ENCODE measurements at places on chromosomes 5 and 9. TPM values are rescaled to one million over a fixed set of nuclear protein-coding genes. Genes with fewer than 3 reads are reported as not detected.

PCDHA9 gene
- not detected for total RNA-seq

ARL15 gene
- total RNA-seq = 4.3 TPM

NRG2 gene
- 1.8 TPM for total RNA-seq

PDLIM4 gene
- total RNA-seq = 0.45 TPM

TMEM174 gene
- not detected for total RNA-seq

ELAVL2 gene
- total RNA-seq = 0.05 TPM

COQ4 gene
- total RNA-seq = 60.9 TPM

HBEGF gene
- total RNA-seq = 6.6 TPM

CEL gene
- 0.40 TPM for total RNA-seq

GDNF gene
- total RNA-seq = 0.03 TPM

NINJ1 gene
- 75.9 TPM for total RNA-seq

TMEM232 gene
- 0.20 TPM for total RNA-seq

EDIL3 gene
- total RNA-seq = 0.14 TPM

PCDHB12 gene
- total RNA-seq = not detected

SLC34A3 gene
- 0.07 TPM for total RNA-seq

ENTPD8 gene
- total RNA-seq = 0.24 TPM

RNF38 gene
- total RNA-seq = 10.0 TPM

PARP8 gene
- 0.20 TPM for total RNA-seq

FCN2 gene
- not detected for total RNA-seq

ATG10 gene
- 8.1 TPM for total RNA-seq

CCL27 gene
- total RNA-seq = not detected

PCDHGA10 gene
- total RNA-seq = 0.03 TPM

TMEM215 gene
- total RNA-seq = not detected

GRHPR gene
- 162 TPM for total RNA-seq

SLC45A2 gene
- total RNA-seq = not detected

Measured in A549 treated with Hydrocortisone at 1 μM for 4 hours (cell line).